GM23338 (cell line): ENCODE measurements at places on chromosomes 4 and X.
A peak's percentile ranks its signal among the peaks of the same experiment; 100 is the strongest.

GRCh38 chr4:75639124-75639695, 8.9 kb upstream of the CDKL2 start:
- DNase-seq, result no peak

DNA sequence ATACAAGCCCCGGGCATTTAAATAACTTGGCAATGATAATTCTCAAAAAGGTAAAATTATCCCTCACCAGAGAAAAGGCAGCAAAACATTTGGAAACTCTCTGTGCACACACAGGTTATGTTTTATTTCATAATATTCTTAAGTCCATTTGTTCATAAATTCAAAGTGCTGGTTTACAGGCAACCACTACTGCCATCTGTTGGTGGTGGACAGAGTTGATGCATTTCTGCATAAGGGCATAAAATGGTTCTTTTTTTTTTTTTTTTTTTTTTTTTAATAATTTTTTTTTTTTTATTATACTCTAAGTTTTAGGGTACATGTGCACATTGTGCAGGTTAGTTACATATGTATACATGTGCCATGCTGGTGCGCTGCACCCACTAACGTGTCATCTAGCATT, 31.5 kb upstream of the IL21 start:
- peak; percentile 63 for DNase-seq

- DNase-seq, result no peak
These were observed 89.2 kb upstream of the GPM6B start for GRCh38 chrX:13906093-13906492.

DNA sequence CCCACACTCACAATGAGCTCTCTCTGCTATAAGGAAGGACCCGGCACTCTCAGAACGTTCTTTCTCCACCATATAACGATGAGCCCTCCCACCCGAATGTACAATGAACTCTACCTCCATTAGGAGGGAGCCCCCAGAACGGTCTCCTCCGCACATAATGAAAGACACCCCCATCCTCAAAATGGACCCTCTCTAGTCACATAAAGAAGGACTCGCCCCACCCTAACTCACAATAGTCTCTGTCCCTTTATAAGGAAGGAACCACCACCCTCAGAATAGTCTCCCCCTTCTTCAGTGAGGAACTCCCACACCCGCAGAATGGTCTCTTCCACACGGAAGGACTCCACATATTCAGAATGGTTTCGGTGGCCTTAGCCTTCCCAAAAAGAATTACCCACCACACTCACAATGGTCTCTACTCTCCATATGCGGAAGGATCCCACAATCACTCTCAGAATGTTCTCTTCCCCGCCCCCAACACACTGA, 477 bp downstream of the SLC35A2 start:
- no peak for DNase-seq

GRCh38 chr4:71648923-71649322, 135.0 kb downstream of the GC start:
- DNase-seq, result no peak

- DNase-seq, result no peak
These were observed 60.9 kb upstream of the PACRGL start for GRCh38 chr4:20639346-20639745.

GRCh38 chr4:26191353-26191752, 129.5 kb upstream of the RBPJ start:
- no peak for DNase-seq

DNA sequence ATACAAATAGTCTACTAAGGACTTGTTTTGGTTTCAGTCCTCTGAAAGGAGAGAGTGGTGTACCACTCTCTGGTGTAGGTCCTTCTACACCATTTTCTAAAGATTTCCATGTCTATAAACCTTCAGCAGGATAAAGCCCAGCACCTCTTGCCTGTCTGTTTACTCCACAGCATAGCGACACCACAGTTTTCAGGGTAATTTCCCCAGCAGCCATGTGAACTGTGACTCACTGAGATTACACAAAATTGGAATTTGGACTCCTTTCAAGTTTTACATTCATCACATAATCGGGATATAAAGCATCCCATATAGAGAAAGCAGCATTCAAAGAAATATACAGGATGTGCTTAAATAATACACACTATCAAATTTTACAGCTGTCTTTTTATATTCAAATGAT, 229.6 kb downstream of the PRDM5 start:
- DNase-seq, result no peak

DNA sequence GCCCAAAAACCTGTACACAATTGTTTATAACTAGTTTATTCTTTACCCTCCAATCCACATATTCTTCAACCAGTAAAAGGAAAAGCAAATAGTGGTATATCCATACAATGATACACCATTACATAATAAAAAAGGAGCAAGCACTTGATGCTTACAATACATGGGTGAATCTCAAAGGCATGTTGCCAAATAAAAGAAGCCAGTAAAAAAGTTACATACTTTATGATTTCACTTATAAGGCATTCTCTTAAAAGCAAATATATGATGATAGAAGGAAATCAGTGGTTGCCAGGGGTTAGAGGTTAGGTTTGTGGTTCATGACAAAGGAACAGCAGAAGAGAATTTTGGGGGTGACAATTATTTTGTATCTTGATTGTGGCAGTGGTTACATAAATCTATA, 896.1 kb upstream of the LCORL start:
- DNase-seq, result no peak
